ENCODE measurements at places on chromosomes 11 and 22.

GRCh38 chr11:116731097-116731761, 41.6 kb downstream of the BUD13 start:
- peak; percentile 19 for DNase-seq

DNA sequence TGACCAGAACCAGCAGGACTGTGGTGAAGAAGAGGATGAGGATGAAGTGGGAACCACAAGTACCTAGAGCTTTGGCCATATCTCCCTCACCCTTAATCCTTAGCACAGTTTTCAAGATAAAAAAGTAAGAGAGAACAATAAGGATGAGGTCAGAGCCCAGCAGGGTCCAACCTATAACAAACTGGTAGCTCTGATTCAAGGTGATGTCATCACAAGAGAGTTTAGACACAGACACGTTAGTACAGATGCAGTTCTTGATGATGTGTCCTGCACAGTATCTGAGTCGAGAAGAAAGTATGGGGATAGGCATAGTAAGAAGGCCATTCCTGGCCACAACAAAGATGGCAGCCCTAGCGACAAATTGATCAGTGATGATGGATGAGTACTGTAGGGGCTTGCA, 586 bp downstream of the OR56A5 start:
- DNase-seq: no peak

GRCh38 chr11:69510471-69511357, 29.3 kb downstream of the LINC01488 start:
- peak; percentile 23 for DNase-seq

- no peak for DNase-seq
These were observed at the start of gene JAML for GRCh38 chr11:118224511-118225188. Gene JAML (minus strand): TSS chr11:118225011. CDS start chr11:118214866, 10,145 bp downstream.

DNA sequence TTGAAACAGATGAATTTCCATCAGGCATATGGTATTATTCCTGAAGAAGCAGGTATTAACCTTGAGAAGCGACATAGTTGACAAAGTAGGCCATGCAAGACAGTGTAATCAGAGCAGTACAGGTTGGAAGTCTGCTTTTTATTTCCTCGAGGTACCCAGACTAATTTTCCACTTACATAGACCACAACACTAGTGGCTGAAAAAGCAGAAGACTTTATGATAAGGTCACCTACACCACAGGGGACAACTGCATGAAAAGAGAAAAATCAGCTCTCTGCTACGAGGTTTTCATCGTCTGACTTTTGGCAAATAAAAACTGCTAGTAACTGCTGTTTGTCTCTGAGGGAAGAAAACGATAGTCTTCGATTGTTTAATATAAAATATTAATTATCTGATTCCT, 77.5 kb downstream of the CNTN5 start:
- DNase-seq: no peak

GRCh38 chr11:6319001-6319703, 1.1 kb downstream of the CAVIN3 start:
- peak; percentile 70 for DNase-seq

- no peak for DNase-seq
These were observed 146.7 kb downstream of the LDLRAD3 start for GRCh38 chr11:36090356-36091109.

DNA sequence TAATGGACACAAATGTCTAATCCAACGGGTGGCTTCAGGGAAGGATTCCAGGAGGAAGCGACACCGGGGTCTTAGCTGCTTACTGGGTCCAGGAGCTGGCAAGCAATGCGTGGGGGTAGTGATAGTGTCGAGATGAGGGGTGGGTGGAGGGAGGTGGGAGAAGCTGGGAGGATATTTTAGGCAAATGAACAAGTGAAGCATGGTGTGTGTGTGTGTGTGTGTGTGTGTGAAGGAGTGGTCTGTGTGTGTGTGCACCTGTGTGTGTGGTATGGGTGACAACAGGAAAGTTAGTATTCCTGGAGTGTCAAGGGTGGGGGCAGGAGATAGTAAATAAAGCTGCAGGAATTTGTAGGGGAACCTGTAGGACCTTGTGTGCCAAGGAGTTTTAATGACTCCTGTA, 126.9 kb upstream of the ZBED5 start:
- DNase-seq: no peak

DNA sequence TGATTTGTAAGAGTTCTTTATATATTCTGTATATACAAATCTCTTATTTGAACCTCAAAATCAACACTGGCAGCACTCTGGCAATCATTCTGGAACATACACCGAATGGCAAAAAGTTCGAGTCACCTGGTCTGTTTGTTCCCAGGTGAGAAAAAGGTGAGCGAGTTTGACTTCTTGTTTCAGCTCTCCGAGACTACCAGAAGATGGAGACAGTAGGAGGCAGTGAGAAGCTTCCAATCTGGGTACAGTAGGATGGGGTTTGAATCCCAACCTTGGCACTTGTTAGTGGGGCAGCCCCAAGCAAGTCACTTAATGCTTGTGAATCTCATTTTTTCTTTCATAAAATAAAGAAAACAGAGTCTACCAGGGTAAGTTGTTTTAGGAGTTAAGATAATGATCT, 76.4 kb downstream of the C2CD3 start:
- DNase-seq: no peak

DNA sequence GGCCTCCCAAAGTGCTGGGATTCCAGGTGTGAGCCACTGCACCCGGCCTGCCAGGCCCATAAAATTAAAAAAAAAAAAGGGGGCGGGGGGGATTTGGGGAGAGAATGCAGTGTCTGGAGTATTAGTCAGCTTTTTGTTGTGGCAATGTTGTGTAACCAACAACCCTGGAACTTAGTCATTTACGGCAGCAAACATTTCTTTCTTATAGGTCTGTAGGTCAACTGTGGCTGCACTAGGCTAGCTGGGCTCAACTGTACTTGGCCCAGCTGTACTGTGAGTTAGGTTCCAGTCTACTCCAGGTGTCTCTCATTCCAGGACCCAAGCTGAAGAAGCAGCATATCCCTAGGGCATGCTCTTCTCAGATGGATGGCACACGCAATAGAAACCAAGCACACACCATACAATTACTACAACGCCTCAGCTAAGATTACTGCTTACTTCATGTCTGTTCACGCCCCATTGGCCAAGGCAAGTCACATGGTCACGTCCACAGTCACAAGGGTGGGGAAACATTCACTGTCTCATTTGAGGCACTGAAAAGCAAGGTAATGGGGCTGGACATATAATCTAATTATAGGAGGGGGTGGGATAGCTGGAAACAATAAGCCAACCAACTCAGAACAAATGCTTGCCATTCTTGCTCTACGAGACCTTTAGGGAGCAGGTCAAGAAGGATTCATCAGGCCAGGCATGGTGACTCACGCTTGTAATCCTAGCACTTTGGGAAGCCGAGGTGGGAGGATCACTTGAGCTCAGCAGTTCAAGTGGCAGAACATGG, 10.4 kb upstream of the SPINDOC start:
- DNase-seq: peak; percentile 24

GRCh38 chr11:131408025-131408640, 37.7 kb downstream of the NTM start:
- DNase-seq: peak; percentile 15

DNA sequence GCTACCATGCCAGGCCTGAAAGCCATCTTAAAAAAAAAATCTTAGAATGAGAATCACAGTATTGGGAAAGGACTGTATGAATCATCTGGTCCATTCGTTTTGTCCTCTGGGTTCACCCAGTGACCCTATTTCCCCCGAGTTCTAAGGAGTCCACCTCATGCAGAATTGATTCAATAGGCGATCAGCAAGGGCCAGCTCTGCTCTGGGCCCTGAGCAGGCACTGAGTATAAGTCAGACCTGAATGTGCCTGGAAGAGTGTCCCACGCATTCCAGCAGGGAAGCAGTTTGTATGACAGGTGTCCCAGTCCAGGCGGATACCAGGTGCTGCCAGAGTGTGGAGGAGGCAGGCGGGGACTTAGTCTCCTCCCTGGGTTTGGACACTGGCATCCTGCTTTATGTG, 883 bp upstream of the HMOX1 start:
- DNase-seq: peak; percentile 43

DNA sequence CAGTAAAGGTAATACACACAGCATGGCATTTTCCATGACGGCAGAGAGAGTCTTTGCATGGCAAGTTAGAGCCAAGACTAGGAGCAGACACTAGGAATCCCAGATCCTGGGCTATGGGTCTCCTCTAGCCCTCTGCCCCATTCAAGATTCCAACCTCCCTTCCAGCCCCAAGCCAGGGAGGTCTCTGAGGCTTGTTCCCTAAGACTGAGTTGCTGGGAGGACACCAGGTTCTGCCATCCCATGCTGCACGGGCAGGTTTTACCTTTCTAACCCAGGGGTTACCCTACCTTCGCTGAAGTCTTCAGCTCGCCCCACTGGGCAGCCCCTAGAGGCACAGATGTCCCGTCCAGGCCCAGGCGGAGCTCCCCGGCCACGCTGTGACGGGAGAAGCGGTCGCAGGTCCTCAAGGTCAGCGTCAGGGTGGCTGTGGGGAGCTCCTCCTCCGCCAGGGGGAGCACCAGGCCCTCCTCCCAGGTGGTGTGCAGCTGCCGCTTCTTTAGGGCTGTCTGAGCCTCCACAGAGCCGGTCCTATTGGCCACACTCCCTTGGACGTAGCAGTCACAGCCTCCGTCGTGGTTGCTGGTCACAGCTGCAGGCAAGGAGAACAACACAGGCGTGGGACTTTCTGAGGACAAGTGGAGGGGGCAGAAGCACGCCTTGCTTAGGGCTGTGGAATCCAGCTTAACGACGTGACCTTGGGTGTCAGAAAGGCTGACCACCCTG, 33.8 kb downstream of the SYT13 start:
- peak; percentile 45 for DNase-seq

DNA sequence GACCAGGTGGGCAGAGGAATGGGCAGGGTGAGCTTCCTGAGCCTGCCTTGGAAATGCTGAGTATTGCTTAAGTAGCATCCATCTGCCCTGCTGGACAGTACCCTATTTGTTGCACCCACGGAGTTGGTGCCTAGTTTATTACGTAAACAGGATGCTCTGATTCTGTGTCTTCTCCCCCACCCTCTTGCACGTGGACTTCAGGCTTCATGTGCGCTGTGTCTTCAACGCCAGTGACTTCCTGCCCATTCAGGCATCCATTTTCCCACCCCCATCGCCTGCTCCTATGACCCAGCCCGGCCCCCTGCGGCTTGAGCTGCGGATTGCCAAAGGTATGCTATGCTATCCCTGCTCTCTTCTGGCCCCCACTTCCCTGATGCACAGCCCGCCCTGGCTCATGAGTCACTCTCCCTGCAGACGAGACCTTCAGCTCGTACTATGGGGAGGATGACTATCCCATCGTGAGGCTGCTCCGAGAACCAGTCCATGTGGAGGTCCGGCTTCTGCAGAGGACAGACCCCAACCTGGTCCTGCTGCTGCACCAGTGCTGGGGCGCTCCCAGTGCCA, 5.7 kb downstream of the ZP1 start:
- DNase-seq: peak; percentile 44

- no peak for DNase-seq
These were observed 37.5 kb downstream of the MYBPC3 start for GRCh38 chr11:47314992-47315391.

- DNase-seq: no peak
These were observed 76.9 kb downstream of the DEPDC5 start for GRCh38 chr22:31830721-31831070.

DNA sequence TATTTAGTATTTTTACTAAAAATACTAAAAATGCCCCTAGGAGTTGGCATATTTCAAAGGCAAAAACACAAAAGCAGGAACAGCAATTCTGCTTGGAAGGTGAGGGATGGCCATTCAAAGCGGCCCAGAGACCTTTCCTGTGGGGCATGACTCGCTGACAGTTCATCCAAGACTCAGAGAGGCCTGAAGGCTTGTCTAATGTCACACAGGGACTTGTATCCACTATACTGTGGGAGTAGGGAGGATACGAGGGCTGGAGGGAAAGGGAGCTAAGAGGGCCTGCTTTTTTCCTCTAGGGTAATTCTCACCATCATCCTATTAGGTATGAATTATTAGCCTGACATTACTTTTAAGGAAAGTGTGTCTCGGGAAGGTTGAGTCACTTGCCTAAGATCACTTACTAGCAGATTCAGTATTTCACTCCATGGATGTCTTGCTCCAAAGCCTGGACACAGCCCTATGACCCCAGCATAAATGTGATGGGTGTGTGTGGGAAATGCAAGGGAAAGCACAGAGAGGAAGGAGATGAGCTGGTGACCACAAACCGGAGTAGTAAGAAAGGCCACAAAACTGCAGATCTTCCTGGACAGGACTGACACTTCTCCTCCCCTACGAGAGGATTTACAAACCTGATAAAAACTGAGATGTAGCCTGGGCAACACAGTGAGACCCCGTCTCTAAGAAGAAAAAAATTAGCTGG, 16.7 kb upstream of the UCP3 start:
- no peak for DNase-seq

DNA sequence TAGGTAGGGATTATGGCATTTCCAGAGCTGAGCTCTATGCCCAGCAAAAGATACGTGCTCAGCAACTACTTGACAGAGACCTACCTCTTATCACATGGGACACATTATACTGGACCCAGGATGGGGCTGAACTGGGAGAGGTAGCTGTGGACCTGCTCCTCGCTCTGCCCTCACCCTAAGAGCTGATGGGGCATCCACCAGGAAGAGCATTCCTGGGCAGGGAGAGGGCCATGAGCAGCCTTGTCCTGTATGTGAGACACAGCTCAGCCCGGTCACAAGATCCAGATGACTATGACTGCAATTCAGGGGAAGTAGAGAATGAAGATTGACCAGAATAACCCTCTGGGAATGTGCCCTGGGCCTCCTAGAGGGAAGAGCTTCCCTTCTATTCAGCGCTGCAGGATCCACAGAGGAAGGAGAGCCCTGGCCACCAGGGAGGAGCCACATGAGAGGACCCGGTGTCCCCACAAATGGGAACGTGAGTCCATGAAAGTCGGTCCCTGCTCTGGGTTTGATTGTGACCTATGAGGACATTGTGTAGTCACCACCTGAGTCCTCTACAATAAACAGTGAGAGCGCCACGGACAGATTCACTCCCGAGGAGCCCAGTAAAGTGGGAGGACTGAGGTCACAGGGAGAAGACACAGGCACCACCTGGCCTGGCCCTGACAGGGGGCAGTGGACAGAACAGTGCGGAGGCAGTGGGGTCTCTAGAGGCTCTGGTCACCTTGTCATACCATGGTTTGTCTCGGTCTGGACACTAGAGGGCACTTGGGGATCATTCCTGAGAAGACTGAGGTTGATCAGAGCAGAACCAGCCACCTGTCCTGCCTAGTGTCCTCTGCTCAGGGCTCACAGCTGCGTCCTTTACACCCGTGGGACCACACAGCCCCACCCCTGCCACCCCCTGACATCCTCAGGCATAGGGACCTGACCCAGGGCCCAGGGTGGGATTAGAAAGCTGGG, 99.5 kb downstream of the ZNF280B start:
- peak; percentile 14 for DNase-seq

GRCh38 chr22:40525250-40525884, 111.2 kb downstream of the MRTFA start:
- peak; percentile 75 for DNase-seq
